ENCODE measurements at places on chromosomes 12 and 14.

GRCh38 chr12:31342286-31342685 lies 16.3 kb upstream of the SINHCAF start:
- DNase-seq: no peak

DNA sequence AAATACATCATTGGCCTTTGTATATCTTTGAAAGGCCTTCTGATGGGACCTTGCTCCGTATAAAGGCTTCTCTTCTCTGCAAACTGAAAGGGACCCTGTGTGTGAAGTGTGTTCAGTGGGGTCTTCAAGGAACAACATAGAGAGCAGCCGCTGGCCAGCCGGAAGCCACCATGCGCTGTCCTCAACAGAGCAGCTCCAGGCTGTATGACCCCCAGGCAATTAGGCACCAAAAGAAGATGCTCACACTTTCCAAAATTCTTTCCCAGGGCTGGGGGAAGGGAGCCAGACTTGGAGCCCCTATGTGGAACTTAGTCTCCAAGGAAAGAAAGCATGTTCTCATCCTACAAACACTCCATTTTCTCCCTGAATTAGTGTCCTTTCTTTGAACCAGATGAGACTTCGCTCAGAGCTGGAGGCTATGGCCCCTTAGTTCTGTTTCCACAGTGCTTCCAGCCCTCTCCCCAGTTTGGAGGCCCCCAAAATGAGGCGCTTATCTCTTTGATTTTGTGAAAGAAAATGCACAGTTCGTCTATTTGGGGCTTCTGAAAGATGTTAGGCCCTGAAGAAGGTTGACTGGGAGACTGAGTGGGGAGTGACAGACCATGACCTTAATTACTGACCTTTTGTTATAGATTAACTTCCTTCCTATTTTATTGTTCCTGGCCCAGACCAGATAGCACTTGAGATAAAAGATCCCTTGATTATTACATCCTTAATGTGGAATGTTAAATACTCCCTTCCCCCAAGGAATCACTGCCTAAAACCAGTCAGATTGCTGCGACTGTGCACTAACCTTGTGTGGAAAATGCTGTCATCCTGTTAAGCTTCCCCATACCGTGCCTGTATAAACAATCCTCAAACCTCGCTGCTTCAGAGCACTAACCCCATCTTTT lies 128.3 kb upstream of the FGD4 start:
- no peak for DNase-seq

GRCh38 chr12:99250091-99250490 lies 397.5 kb upstream of the GARIN6 start:
- DNase-seq: no peak

DNA sequence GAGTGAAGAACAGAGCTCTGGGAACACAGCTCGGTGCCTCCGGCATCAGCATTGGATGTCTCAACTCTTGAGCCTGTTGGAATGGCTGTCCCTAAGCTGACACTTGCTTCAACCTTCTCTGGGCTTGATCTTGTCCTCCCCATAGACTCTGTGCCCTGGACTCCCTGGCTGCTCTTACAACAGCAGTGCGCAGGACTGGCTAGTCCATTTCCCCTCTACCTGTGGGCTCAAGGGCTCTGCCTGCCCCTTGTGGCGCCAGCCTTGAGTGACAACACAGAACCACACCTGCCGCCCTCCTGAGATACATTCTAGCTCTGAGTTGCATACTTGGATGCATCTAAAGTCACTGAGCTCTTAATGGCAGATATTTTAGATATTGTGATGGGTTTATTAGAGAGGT lies 6.2 kb downstream of the CRADD start:
- DNase-seq: no peak

DNA sequence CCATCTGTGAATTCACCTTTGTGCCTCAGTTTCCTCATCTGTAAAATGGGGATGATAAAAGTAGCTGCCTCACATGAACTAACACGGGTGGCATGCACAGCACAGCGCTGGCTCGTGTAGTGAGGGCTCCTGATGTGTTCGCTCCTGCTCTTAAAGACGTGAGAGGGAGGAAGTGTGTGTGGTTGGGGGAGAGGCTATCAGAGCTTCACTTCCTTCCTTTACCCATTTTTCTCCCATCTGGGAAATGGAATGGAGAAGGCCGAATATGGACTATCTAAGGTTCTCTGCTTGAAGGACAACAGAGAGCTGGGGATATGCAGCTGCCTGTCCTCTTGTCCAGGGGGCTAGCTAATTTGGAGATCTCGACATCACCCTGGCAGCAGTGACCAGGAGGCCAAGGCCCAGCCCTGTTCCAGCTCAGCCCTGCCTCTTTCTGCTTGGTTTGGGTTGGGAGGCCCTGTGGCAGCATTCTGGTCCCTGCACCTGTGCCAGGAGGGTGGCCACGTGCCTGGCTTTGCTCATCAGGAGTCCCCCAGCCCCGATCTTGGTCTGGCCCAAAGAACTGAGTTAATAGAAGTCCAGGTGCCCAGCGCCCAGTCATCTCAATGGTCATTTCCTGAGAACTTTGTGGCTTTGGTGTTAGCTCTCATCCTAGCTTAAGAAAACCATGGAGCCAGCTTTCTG lies 44.5 kb upstream of the ESRRB start:
- no peak for DNase-seq

DNA sequence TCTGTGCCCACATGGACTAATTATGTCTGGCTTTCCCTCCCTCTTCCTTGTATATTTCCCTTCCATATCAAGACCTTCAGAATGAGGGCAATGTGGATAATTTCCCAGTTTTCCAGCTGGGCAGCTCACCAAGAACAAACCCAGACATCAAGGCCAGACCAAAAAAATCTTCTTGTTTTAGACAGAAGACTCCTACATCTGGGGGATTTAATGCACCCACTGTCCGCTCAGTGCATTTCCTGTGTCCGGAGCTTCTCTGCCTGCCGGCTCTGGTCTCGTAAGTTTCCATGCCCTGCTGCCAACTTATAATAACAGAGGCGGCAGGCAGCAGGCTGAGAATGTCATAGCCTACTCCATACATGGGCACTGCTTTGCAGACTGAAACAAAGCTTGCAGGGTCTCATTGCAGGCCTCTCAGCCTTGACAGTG lies 207.2 kb upstream of the BCL2L14 start:
- DNase-seq: no peak

DNA sequence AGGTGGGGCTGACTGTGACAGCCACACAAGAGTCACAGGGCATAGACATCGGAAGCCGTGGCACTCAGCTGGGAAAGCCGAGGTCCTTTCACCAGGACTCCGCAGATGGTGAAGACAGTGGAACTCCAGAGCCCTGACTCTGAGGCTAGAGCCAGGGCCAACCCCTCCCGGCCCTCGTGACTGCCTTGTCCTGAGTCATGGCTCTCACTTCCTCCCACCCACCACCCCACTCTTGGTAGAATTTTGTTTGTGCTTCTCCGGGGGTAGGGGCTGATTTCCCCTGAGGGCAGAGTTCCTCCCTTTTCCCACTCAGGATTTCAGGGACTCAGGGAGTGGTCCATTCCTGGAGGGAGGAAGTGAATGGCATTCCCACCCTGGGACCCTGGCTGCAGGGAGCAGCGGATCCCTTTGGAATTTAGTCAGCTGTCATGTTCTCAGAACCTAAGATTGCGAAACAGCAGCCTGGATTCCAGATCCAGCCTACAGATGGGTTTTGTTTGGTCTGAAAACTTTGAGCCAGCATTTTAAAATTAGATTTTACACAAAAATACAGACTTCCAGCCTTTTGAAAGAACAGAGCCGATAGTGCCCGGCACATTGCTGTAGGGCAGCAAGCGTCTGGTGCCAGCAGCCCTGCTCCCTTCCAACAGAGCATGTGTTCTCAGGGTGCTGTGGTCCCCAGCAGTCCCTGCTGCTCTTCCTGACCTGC lies 50.7 kb downstream of the TPCN1 start:
- DNase-seq: peak; percentile 65

GRCh38 chr12:111404362-111405148 lies 1.2 kb upstream of the SH2B3 start:
- no peak for DNase-seq

DNA sequence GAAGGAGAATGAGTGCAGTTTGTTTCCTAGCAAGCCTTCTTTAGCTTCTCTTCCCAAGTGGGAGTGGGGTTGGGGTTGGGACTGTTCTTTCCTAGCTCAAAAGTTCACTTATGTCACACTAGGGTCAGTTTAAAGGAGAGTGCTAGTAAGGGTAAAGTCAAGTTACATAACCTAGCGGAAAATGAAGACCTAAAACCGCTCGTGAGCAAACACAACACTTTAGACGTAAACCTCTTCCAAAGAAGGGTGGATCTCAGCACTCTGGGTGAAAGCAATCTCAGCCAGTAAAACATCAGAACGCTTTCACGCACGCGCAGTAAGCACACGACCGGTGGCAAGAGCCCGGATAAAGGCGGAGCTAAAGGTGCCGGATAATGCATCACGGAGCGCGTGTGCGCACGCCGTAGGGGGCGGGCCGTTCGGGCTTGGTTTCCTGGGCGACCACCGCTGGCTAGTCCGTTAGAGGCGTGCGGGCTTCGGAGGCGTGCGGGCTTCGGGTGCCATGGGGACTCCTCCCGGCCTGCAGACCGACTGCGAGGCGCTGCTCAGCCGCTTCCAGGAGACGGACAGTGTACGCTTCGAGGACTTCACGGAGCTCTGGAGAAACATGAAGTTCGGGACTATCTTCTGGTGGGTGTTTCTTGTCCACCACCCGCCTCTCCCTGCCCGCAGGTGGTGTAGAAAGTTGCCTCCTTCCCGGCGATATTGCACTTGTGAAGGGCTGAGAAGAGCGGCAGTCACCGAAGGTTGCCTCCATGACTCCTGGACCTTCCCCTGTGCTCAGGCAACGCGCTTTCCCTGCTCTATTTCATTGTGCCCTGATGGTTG lies at the start of gene SNAPC1:
TSS of gene SNAPC1 (plus strand) at position 462 of the 828 bp plus-strand sequence. CDS start at position 503, 41 bp downstream.
- DNase-seq: peak; percentile 87

GRCh38 chr12:120156315-120157259 lies 37.9 kb downstream of the GCN1 start:
- no peak for DNase-seq

DNA sequence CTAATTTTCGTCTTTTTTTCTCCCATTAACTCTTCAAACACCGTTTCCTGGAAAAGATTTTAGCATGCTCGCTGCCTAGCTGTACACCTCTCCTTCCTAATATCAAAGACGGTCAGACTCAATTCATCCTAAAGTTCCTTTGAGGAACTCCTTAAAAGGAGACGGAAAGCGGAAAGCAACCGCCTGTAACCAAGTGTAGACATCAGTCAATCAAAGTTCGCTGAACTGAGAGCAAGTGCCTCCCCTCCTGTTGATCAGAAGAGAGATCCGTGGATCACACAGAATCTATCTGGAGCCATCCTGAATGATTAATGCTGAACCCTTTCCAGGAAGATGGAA lies 412 bp upstream of the TEP1 start:
- no peak for DNase-seq

DNA sequence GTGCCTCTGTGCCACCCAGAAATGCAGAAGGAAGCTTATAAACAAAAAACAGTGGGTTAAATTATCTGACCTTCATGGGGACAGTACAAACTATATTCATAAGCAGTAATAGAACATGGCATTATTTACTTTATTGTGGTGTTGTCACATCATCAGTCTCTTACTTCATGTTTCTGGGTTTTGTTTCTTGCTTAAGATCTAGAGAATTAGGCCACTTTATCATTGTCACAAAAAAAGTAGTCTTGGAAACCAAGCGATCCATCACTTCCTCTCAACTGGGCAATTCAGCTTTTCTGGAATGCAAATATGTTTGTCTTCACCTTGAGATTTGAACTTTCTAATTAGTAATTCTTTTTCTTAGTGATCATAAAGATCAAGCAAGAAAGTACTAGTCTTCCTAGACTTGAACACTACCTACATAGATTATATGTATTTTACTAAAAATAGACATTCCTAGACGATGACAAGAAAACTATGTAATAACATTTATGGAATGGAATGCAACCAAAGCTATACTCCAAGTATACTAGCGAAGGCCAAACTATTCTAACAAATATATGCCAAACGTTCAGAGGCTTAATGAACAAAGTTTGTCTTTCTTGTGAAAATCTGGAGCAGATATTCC lies 363.4 kb downstream of the DAD1 start:
- no peak for DNase-seq

DNA sequence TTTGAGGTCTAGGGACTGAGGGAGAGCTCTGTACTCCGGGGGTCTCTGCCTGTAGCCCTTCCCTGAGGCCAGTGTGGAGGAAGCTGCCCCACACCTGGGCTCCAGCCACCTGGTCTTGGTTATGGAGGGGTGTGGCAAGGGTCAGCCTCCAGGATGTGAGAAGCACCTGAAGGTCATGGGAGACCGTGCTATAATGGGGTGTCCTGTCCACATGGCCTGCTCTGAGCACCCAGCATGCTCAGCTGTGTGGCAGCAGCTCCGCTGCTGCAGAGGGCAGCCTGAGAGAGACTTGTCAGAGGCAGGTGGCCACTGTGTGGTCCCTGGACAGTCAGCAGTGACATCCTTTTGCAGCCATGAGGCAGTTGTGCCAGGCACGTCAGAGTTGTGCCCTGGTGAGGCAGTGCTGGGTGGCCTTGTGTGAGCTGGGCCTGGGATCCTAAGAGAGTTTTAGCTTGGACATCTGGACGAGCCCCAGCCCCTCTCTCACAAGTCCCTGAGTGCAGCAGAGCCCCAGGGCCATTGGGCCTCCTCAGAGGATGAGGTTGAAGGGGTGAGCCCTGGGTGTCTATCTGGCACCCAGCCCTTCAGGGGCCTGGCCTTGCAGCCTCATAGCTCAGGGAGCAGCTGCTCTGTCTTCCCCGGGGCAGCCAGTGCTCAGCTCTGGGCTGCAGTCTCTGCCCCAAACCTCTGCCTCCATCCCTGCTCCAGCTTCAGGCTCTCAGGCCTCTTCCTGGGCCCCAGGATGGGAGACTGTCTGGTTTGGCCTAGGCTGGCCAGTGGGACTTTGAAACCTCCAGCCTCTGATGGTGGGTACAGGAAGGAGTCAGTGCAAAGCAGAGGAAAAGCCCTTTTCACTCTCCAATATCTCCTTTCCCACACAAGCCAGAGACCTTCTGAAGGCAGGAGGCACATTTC lies 7.4 kb upstream of the ATG101 start:
- no peak for DNase-seq

DNA sequence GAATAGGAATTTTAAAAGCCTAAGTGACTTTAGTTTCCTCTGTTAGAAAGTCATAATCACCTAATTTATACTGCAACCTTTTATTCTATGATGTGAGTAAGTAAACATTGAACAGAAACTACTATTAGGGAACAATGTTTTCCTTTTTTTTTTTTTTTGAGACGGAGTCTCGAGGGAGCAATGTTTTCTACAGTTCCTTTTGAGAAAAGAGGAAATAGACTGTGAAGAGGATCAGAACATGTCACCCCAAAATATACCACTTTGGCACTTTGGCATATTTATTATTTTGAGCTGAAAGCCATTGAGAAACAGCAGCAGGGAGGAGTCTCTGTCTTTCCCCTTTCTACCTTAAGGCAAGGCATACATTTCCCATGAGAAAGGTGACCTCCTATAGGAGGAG lies 162.7 kb upstream of the CNOT2 start:
- DNase-seq: no peak

- DNase-seq: no peak
Observed at GRCh38 chr14:53927171-53927570, 29.5 kb downstream of the BMP4 start.

- no peak for DNase-seq
Observed at GRCh38 chr12:116544656-116545055, 14.5 kb upstream of the MAP1LC3B2 start.

- DNase-seq: no peak
Observed at GRCh38 chr14:72314808-72315435, 382.7 kb downstream of the RGS6 start.

All from 8988T (cell line).